GM10248 (cell line): ENCODE measurements at places on chromosomes 11 and 22.
A peak's percentile ranks its signal among the peaks of the same experiment; 100 is the strongest.

DNA sequence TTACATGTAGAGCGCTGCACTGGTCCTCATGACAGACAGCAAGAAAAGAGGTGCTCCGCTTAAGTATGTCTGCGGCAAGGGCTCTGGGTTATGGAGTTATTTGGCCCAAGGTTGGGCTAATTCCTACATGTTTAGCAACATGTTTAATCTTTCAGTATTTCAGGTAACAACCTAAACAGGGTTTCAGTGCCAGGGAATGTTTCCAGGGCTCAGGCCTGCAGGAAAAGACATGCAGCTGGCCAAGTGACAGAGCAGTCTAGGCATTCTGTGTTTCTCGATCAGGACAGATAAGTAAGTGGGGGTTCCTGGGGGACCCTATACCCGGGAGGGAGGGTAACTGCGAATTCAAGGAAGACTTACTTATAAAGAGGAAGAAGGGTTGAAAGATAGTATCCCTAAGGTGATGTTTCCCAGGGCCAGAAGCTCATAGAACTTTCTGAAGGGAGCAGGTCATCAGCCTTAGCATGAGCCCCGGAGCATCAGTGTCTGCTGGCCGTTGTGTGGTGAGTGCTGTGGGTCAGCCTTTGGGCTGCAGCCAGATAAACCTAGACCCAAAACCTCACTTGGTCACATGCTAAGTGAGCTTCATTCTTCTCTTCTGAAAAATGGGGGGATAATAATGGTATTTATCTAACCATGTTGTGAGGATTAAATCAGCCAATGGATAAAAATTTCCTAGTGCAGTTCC is 18.4 kb downstream of the KCNJ5 start:
- no peak for DNase-seq

GRCh38 chr22:34858066-34858465 is 207.9 kb upstream of the ISX start:
- DNase-seq: no peak

GRCh38 chr11:116492600-116492999 is 280.2 kb downstream of the BUD13 start:
- no peak for DNase-seq

DNA sequence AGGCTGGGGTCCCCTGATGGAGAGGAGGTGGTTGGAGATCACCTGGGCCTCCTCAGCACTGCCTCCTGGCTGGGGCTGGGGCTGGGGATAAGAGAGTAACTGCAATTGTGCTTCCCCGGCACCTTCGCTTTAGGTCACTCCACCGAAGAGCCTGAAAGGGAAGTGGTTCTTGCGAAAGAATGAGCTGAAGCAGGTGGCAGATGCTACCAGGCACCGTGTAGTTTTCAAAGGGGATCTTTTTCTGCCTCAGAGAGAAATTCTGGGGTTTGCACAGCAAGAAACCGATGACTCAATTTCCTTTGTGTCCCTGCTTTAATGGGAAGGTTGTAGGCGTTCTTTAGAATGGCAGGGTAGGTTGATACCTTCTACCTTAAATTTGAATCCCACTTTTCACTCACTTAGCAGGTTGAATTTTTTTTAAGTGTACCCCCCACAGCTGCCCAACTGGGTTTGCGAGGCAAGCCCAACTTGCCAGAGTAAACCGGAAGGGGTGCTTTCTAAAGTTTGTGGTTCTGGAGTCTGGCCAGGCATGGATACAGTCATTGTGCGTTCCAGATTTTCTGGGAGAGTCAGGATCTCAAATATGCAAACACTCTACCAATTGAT is 5.3 kb downstream of the CD44 start:
- DNase-seq: peak; percentile 77

- no peak for DNase-seq
Measured at GRCh38 chr11:19715373-19715772, 2.7 kb downstream of the NAV2 start.

GRCh38 chr22:50544078-50544745 is 1.5 kb upstream of the KLHDC7B start:
- DNase-seq: peak; percentile 78

DNA sequence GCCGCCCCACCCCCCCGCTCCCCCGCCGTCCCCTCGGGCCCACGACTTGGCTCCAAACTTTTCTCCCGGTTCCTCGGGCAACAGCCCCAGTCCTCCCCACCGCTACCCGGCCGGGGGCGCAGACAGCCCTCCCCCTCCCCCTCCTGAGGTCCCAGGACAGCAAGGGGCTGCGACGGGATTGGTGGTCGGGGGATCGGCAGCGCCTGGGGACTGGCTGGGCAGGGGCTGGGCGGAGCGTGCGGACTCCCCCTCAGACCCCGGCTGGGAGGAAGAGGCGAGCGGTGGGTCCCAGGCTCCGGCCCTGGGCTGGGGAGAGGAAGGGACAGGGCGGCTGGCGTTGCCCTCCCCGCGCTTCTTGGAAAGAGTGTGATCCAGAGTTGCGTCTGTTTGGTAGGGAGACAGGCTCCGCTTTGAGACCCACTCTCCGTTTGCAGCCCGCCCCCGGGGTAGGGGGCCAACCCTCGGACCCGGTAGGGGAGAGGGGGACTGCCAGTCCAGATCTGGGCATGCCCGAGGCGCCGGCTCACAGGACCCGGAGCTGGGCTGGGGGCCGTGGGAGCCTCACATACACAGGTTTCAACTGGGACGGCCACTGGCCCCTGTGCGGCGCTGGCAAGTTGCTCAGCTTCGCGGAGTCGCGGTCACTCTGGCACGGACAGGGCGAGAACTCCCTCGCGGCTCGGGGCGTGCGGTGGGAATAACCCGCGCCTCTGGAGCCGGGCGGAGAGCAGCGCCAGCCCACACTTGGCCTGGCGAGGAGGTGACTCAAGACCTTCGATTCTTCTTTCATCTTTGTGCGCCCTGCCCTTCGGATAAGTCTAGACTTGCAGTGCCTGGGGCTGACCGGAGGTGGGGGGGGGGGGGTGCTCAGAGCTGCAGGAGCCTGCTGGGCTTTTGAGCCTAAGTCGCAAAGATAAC is 999 bp downstream of the TSKU start:
- DNase-seq: no peak

DNA sequence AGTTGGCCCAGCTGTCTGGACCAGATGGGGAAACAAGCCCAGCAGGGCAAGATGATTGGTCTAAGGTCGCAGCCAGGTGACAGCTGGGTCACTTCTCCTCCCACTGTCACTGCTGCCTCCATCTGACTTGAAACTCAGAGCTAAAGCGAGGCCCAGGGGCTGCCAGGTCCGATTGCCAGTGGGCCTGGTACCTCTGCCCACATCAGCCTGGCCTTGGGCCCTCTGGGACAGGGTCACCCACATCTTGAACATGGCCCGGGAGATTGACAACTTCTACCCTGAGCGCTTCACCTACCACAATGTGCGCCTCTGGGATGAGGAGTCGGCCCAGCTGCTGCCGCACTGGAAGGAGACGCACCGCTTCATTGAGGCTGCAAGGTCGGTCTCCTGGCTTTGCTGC is 5.8 kb downstream of the SSH3 start:
- no peak for DNase-seq

- DNase-seq: no peak
Measured at GRCh38 chr11:14350716-14351238, 8.2 kb downstream of the RRAS2 start.

GRCh38 chr11:134531327-134532130 is 119.5 kb upstream of the B3GAT1 start:
- no peak for DNase-seq

DNA sequence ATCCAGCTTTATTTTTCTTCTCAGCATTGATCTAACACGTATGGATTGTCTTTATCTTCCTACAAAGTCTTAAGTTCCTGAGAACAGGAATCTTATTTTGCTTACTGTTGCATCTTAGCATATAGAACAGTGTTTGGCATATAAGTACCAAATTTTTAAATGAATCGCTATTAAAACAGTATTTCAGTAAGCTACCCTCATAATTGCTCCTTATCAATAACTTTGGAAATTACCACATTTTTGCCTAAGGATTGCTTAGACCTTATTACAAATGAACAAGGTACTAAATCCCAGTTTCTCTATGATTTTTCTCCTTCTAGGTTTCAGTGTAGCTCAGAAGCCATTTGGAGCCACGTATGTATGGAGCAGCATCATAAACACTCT is 9.7 kb downstream of the DEPDC7 start:
- DNase-seq: no peak

DNA sequence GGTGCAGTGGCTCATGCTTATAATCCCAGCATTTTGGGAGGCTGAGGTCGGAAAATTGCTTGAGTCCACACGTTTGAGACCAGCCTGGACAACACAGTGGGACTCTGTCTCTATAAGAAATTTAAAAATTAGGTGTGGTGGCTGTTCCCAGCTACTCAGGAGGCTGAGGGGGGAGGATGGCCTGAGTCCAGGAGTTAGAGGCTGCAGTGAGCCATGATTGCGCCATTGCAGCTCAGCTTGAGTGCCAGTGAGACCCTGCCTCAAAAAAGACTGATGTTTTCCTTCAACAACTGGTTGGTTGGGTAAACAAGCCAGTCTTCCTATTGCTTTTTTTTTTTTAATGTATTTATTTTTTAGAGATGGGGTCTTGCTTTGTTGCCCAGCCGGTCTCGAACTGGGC is 9.2 kb downstream of the XBP1 start:
- DNase-seq: no peak

DNA sequence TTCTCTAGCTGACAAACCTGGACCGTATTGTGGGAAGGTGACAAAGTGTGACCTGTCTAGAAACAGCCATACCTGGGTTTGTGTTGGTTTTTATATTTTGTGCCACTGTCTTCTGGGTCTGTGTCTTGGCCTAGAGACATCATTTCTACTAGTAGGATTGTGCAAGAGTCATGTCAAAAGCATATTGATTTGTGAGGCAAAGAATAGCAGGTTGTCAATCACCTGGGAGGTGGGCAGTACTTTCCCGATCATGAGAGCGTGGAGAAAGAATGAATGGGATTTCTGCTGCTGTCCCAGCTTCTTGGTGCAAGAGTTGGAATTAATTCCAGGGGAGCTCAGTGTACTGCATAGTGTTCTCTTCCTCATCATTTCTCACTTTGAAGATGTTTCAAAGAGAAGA is 5.0 kb upstream of the FERMT3 start:
- DNase-seq: no peak

DNA sequence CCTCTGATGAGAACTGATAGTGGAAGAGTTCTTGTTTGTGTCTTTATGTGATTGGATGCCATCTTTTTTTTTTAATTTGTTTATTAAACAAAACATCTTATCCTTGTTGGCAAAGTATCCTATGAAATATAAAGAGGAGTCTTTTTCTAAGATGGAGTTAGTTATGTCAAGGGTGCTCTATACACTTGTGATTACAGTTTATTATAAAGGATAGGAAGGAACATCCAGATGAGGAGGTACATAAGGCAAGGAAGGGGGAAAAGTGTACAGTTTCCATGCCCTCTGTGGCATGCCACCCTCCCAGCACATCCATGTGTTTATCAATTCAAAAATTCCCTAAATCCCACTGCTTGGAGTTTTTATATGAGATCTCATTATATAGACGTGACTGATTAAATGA is 7.4 kb upstream of the RBMXL2 start:
- no peak for DNase-seq

GRCh38 chr11:18361154-18361553 is 33.2 kb upstream of the LDHA start:
- DNase-seq: no peak

DNA sequence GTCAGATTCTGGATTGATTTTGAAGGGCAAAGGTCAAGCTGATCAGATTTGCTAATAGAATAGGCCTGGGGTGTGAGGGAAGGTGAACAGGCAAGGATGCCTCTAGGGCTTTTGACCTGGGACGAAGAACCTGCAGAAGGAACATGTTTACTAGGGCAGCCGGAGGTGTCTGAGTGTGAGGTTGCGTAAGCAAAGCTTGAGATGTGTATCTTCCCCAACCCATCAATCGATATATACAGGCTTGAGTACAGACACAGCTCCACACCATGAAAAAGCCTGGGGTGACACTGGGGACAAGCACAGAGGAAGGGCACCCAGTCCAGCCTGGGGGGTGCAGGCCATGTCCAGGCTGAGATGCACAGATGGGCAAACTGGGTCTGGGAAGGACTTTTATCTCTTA is 1.1 kb downstream of the LHFPL7 start:
- DNase-seq: no peak

- no peak for DNase-seq
Measured at GRCh38 chr11:68314203-68315170, 2.1 kb downstream of the LRP5 start.

GRCh38 chr11:113675565-113675964 is 30.5 kb downstream of the TMPRSS5 start:
- DNase-seq: no peak

DNA sequence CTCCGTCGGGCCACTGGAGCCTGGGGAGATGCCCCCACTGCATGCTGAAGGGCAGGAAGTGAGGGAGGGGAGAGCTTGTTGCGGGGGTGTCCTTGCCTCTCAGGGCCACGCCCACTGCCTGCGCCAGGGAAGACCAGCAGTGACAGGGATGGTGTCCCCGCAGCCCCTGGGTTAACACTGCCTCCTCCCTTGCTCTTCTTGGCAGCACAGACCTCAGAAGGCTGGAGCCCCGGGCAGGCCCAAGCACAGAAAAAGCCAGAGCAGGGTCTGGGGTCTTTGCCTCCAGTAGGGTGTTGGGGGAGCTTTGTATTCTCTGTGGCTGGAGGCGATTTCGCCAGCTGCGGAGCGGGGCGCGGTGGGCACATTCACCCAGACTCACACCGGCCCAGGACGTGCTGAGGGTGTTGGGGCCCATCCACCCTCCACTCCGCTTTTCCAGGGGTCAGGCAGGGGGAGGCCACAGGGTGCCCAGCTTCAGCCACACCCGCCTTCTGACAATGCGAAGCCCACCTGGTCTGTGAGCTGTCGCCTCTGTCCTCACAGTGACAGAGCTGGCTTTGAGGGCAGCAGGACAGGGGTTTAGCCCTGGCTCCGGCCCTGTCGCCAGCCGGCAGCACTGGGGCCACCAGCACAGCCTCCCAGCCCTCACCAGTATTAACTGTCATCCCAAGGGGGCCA is 83.7 kb downstream of the CDKN1C start:
- DNase-seq: no peak

DNA sequence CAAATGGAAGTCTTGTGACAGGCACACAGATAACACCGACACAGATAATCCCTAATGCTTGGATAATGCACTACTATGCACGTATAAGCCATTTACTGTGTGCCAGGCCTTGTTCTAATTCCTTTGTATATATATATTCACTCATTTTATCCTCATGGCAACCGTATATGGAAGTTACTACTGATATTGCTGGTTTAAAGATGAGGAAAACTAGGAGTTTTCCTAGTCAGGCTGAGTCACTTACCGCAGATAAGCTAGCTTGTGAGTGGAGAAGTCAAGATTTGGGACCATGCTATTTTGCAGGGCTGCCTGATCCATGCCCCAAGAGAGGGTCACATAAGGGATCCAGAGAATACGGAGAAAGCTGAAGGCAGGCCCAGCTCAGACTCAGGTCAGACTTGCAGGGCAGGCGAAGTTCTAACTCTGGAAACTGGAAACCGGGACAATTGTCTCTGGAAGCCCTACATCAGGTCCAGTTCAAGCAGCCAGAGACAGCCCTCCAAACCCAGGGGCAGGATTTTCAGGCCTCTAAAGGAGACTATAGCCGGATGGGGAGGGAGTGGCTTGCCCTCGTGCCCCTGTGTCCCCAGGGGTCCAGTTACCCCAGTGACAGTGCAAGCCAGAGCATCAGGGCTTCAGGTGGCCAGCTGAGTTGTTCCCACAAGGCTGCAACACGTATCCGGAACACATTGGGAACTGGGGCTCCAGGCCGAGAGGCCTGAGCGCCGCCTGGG is 534.8 kb downstream of the INSC start:
- no peak for DNase-seq
